ENCODE measurements at places on chromosomes 5 and 9.

- no peak for DNase-seq
These were observed 411.5 kb downstream of the NFIB start for GRCh38 chr9:13902286-13903066.

DNA sequence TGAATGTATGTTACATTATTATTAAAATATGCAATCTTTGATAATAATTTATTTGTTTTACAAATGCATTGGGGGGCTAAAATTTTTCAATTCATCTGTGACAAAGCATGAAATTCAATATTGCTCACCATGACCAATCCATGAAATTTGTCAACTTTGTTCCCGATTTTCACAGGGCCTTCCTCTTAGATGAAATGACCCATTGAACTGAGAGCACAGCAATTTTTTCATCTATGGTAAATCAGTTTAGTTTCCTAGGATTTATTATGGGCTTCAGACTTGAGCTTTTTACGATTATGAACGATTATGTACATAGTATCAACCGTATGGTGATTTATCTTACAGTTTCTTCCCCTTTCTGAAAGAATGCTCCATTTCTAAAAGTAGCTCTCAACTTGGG is 157.3 kb downstream of the KIAA0825 start:
- no peak for DNase-seq

DNA sequence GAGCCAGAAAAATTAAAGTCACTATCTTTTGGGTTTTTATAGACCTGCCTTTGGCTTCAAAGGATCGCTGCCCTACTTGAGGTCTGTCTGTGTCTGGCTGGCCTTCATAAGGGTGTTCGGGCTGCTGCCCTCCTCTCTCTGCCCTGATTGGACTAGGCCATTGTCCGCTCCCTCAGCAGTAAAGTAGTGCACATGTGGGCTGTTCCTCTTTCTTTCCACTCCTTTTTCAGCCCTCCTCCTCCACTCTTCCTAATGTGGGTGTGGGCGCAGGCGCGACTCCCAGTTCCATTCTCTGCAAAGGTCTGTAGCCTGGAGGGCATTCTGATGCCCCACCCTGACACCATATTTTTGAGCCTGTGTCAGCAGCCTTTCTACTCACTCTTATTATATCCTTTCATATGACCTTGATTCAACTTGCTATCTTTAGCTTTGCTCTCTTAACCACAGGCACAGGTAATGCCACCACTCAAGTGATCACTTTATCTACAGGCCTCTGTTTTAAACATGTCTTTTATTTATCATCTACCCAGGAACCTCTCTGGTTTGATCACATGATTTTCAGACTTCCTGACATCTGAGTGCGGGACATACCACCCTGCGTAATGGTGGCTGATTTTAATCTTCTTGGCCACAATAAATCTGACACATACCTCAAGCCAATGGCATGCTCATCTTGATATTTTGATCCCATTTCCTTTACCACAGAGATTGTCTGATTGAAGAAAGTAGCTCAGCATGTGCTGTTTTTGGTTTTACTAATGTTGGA is 144.5 kb downstream of the AOPEP start:
- DNase-seq: no peak

DNA sequence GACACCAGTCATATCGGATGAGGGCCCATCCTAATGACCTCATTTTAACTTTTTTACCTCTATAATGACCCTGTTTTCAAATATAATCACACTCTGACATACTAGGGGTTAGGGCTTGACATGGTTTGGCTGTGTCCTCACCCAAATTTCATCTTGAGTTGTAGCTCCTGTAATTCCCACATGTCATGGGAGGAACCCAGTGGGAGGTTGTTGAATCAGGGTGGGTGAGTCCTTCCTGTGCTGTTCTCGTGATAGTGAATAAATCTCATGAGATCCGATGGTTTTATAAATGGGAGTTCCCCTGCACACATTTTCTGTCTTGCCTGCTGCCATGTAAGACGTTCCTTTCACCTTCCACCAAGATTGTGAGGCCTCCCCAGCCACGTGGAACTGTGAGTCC is 71.8 kb downstream of the THBS4 start:
- no peak for DNase-seq

DNA sequence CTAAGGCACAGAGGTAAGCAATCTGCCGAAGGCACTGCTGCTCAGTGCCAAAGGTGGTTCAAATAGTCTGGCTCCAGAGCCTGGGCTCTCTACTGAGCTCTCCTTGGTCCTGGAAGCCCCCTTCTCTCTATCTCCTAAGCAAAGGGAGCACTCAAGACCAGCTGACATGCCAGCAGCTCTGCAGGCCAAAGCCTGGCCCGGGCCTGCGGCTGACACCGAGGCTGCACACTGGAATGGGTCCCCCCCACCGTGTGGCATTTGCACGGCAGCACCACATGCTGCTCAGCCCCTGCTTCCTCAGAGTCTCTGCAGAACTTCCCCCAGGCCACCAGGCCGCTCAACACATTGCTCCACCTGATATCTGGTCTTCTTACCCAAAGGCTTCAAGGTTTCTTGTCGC is 57.8 kb upstream of the GOLPH3 start:
- no peak for DNase-seq

GRCh38 chr5:33361781-33362180 is 79.0 kb upstream of the TARS1 start:
- DNase-seq: no peak

DNA sequence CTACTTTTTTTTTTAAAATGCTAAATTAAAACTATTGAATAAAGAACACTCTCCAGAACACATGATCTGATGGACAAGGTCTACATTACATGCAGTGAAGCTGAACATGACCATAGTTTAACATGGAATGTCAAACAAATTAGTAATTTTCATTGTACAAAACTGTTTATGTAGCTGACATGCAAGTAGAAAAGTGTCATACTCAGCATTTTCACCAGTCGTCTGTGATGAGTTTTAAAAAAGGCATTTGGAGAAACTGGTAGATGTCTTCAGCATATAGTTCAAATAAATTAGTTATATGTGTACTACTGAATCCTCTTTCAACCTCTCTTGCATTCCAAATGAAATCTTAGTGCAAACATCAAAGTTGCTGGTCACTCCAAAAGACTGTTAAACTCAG is 301.9 kb downstream of the FER start:
- DNase-seq: no peak
